ENCODE measurements at places on chromosomes 12 and 14.

- DNase-seq, result no peak
Observed at GRCh38 chr14:38143170-38143569, 64.5 kb upstream of the SSTR1 start.

- no peak for DNase-seq
Observed at GRCh38 chr12:11576104-11576503, 73.4 kb upstream of the ETV6 start.

GRCh38 chr12:28099871-28100270 is 90.4 kb upstream of the CCDC91 start:
- DNase-seq, result no peak

DNA sequence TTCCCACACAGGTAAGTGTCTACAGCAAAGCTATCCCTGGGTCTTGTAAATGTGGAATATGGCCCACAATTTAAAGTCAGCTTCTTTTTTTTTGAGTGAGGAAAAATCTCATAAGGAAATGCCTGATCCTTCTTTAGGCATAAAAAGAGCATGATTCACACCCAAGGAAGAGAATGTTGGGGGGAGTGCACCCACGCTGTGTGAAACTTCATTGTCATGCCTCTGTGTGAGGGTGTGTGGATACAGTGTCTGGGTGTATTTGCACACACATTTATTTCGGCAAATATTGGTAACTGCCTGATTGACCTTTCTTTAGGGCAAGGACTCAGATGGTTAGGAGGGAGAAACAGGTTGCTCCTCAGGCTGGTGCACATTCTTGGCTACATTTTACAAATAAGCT is 196.8 kb upstream of the STXBP6 start:
- DNase-seq, result no peak

- DNase-seq, result no peak
Observed at GRCh38 chr14:36194663-36195062, 18.1 kb upstream of the PTCSC3 start.

DNA sequence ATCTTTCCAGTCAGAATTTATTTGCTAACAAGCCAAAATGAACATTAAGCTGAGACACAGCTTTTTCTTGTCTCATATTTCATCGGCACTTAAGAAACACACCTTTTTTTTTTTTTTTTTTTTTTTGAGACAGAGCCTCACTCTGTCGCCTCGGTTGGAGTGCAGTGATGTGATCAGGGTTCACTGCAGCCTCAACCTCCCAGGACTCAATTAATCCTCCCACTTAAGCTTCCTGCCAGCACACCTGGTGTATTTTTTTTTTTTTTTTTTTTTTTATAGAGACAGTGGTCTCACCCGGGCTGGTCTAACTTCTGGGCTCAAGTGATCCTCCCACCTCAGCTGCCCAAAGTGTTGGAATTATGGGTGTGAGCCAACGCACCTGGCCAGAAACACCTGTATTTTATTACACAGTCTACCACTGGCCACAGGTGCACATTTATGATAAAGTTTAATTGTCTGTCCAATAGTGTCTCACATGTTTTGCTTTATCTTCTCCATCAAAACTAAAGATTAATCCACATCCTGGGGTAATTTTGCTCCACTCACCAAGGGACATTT is 62.7 kb downstream of the C2CD5 start:
- no peak for DNase-seq

GRCh38 chr14:35932136-35932535 is 106.0 kb downstream of the BRMS1L start:
- DNase-seq, result no peak

DNA sequence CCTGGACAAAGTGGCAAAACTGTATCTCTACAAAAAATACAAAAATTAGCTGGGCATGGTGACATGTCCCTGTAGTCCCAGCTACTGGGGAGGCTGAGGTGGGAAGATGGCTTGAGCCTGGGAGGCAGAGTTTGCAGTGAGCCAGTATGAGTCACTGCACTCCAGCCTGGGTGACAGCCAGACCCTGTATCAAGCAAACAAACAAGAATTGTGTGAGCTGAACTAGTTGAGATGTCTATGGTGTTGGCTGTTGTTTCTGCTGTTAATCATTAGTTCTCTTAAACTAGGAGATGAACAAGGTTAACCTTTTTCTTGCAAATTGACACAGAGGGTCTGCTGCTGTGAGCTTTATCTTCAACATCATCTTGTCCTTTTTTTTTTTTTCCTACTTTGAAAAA is 23.6 kb downstream of the RASSF3 start:
- DNase-seq, result no peak

- no peak for DNase-seq
Observed at GRCh38 chr14:104294628-104294982, 156.2 kb downstream of the KIF26A start.

GRCh38 chr12:54502485-54502884 is 4.9 kb downstream of the NCKAP1L start:
- no peak for DNase-seq

DNA sequence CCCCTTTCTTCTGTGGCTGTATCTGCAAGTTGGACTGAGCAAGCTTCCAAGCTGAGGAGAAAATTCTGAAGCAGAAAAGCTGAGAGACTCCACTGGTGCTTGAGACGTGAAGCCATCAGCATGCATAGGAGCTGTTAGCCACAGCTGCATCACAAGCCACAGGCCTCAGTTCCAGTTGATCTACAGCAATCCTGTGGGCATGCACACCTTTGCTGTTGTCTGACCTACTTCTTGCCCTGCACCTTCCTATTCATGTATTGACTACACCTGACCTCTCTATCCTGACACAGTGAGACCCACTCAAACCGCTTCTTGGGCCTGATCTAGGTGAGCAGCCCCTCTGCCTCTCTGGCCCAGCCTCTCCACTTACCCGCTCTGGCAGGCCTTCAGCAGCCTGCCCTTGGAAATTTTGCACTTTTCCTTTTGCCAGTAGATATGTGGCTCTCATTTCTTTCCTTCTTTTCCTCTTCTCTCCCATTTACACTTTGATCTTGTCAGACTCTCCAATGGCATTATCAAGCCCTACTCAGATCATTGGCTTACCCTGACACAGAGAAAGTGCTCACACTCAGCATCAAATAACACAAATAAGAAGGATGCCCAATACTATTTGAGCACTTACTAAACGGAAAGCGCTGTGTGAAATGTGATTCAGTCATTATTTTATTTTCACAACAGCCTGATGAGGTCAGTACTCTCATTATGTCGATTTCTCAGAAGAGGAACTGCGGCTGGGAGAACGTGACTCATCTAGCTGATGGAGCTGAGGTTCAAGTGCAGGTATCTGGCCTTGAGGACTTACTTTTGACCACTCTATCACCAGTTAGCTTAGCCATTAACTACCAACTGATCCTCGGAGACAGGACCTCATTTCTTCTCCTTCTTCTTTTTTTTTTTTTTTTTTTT is 21.9 kb upstream of the PTGR2 start:
- no peak for DNase-seq

Data from stimulated activated CD8-positive, alpha-beta memory T cell treated with anti-CD3 and anti-CD28 coated beads, Interleukin-15, amount 100 ng/mL, for 4 hours (primary cell).